ENCODE measurements at places on chromosomes 11 and 22. TPM values are rescaled to one million over a fixed set of nuclear protein-coding genes. Genes with fewer than 3 reads are reported as not detected.

Gene P2RY6
- 12.2 TPM for total RNA-seq

Gene NXPE2
- 0.76 TPM for total RNA-seq

Gene SOX6
- total RNA-seq, result 8.4 TPM

Gene TTC17
- 91.1 TPM for total RNA-seq

Gene LTO1
- 13.0 TPM for total RNA-seq

Gene DNHD1
- total RNA-seq, result 7.9 TPM

Gene PKP3
- 1.2 TPM for total RNA-seq

Gene GNAZ
- 4.3 TPM for total RNA-seq

Gene TRIM66
- 13.1 TPM for total RNA-seq

Gene TMPRSS5
- 0.22 TPM for total RNA-seq

Gene YAP1
- 171 TPM for total RNA-seq

Gene OR6Q1
- not detected for total RNA-seq

Gene ANO9
- not detected for total RNA-seq

Gene RGL4
- not detected for total RNA-seq

Gene CTSF
- total RNA-seq, result 26.3 TPM

Gene BARX2
- not detected for total RNA-seq

Gene NPTXR
- total RNA-seq, result 2.6 TPM

Gene OR8H2
- not detected for total RNA-seq

Gene C1QTNF4
- total RNA-seq, result 0.22 TPM

Gene OR52I1
- not detected for total RNA-seq

Gene PTPN5
- total RNA-seq, result not detected

Gene SLC1A2
- 0.39 TPM for total RNA-seq

Gene RAB39A
- not detected for total RNA-seq

Gene TRIM48
- total RNA-seq, result not detected

Gene SERHL2
- total RNA-seq, result 7.1 TPM

Gene TEX54
- not detected for total RNA-seq

Gene SCO2
- 2.5 TPM for total RNA-seq

Gene SLC17A6
- total RNA-seq, result not detected

Gene MUC15
- total RNA-seq, result not detected

Gene PNPLA2
- 30.6 TPM for total RNA-seq

Gene RAG2
- not detected for total RNA-seq

Gene NDUFS3
- total RNA-seq, result 57.8 TPM

Gene MYBPC3
- not detected for total RNA-seq

Gene PRRG4
- total RNA-seq, result under 0.01 TPM

Gene FGF3
- total RNA-seq, result not detected

Gene CD6
- not detected for total RNA-seq

Gene LRRC74B
- total RNA-seq, result not detected

Gene CHRM1
- total RNA-seq, result not detected

Gene MPZL3
- total RNA-seq, result 6.9 TPM

Gene ROM1
- total RNA-seq, result 10.6 TPM

Gene LZTR1
- 37.6 TPM for total RNA-seq

Gene ENTHD1
- total RNA-seq, result under 0.01 TPM

Gene TSSK2
- total RNA-seq, result not detected

Gene CHCHD10
- 6.5 TPM for total RNA-seq

Gene CRYBA4
- total RNA-seq, result not detected

Gene MCHR1
- total RNA-seq, result 0.65 TPM

Gene MS4A6A
- total RNA-seq, result not detected

Gene NUCB2
- total RNA-seq, result 221 TPM

Gene TIRAP
- 7.4 TPM for total RNA-seq

Gene CRYBB1
- not detected for total RNA-seq

Gene PLXNB2
- 179 TPM for total RNA-seq

Gene SLC22A25
- not detected for total RNA-seq

Gene TMEM132A
- 5.2 TPM for total RNA-seq

Gene LRRC75B
- 4.2 TPM for total RNA-seq

Gene NCF4
- total RNA-seq, result not detected

Data from articular chondrocyte of knee joint (primary cell).